T-cell (primary cell): ENCODE measurements at places on chromosomes 2 and 18. TPM values are rescaled to one million over a fixed set of nuclear protein-coding genes. Genes with fewer than 3 reads are reported as not detected.

GRCh38 chr18:42914476-42914875 is 201.0 kb downstream of the RIT2 start:
- no peak for DNase-seq

DNA sequence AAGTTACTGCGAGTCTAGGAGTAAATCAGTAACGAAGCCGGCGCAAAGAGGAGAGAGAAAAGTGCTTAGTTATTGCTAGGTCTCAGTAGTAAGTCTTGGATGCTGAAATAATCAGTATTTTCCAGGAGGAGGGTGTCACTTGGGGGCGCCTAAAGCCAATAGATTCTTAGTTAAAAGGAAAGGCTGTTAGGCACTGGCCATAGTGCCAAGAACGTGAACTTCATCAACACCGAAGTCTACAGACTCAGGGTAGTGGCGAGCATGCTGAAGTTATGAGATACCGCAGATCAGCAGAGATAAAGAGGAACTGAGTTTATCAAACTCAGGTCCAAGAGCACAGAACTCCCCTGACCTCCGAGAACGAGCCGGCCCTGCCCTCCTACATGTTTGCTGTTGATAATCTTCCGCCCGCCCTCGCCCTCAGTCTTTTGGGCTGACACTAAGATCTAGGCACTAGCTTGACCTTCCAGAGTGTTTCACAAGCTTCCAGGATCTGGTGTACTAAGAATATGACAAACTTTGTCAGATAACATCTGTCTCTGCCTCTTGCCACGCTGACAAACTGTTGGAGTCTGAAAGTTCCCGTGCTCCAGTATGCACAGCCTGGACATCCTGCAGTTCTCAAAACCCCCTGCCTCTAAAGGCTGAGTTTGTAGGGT is 49.2 kb downstream of the CYB5A start:
- no peak for DNase-seq

DNA sequence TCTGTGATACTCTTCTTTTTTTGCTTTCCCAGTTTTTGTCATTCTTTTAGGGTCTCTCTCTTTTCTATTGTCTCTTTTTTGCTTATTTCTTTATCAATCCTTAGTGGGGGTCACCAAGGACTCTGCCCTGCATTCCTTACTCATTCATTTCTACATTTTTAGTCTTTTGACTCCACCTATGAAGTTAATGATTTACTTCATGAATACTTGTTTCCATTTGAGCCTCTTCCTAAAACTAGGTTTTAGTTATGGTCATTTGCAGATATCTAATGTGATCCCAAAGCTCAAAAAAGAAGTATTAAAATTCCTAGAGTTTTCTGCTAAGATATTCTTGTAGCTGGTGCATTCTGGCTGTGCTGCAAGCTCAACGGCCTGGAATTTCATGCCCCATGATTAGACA is 149.3 kb upstream of the AQP4 start:
- no peak for DNase-seq

Gene DES
- total RNA-seq = 0.98 TPM

Gene TNFAIP6
- not detected for total RNA-seq

DNA sequence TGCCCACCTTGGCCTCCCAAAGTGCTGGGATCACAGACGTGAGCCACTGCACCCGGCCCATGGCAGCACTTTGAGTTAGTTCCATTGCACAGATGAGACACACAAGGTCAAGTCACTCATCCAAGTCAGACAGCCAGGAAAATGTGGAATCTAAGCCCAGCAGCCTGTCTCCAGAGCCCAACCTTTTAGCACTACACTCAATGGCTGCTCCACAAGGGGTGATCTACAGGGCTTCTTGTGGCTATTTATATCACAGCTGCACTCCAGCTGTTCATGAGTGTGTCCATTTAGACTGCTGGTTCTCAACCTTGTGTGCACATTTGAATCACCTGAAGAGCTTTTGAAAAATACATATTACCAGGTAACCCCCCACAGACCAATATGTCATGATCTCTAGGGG is 72.9 kb upstream of the RPL31 start:
- no peak for DNase-seq

Gene TGFA
- 8.3 TPM for total RNA-seq

DNA sequence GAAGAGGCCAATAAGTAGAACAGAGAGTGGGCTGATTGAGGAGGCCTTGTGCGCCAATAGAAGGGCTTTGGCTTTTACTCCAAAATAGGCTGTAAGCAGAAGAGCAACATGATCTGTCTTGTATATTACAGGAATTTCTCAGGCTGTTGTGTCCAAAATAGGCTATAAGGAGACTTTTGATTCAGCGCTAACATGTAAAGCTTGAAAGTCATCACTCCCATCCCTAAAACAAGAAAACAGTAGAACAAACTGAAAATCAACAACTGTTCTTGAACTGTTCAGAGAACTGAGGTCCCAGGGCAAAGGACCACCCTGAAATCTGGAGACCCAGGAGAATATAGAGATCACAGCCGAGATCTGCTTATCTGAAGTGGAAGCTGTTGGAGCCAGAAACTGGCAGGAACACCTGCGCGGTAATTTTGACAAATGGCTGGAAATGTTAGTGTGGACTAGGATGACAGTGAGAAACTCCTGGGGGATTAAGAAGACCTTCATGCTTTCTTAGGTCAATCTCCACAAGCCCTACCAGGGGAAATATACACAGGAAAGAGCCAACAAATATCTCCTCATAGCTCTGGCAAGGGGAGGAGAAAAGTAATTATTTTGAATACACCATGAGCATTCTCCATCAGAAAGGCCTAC is 258.6 kb downstream of the RBM43 start:
- no peak for DNase-seq

GRCh38 chr2:223995569-223995968 is 38.3 kb downstream of the MRPL44 start:
- DNase-seq = no peak

GRCh38 chr2:209788925-209789324 is 17.3 kb downstream of the UNC80 start:
- no peak for DNase-seq

GRCh38 chr18:54926593-54927325 is 32.5 kb downstream of the CCDC68 start:
- no peak for DNase-seq

Gene RNF144A
- total RNA-seq = 85.7 TPM

Gene TFCP2L1
- 0.70 TPM for total RNA-seq

DNA sequence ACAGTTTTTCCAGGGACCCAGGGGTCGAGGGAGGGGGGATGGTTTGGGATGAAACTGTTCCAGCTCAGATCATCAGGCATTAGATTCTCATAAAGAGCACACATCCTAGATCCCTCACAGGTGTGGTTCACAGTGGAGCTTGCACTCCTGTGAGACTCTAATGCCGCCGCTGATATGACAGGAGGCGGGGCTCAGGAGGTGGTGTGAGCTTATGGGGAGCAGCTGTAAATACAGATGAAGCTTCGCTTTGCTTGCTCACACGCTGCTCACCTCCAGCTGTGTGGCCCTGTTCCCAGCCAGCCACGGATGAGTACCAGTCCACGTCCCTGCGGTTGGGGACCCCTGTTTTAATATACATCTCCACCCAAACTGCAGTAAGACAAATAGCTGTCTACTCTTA is 204.2 kb downstream of the AGAP1 start:
- no peak for DNase-seq

GRCh38 chr18:2985628-2986027 is 27.3 kb downstream of the LPIN2 start:
- no peak for DNase-seq

DNA sequence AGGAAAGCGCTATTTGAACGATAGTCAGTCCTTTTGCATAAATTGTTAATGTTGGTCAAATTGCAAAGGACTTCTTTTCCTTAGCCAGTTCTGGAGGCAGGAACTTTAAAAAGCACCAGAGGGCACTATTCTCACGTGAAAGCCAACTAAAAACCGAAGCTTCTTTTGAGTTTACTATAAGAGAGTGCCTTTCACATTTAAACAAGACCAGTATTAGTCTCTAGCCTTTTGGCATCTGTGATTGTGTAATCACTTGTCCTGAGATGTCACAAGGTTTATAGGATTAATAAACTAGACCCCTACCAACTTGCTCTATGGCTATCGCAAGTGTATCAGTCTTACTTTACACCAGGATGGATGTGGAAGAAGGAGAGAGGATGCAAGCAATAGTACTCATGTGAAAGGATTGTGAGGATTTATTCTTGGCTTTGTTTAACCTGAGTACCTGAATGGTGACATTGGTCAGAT is 14.4 kb upstream of the STAT4 start:
- DNase-seq = no peak

Gene CD28
- 151 TPM for total RNA-seq

DNA sequence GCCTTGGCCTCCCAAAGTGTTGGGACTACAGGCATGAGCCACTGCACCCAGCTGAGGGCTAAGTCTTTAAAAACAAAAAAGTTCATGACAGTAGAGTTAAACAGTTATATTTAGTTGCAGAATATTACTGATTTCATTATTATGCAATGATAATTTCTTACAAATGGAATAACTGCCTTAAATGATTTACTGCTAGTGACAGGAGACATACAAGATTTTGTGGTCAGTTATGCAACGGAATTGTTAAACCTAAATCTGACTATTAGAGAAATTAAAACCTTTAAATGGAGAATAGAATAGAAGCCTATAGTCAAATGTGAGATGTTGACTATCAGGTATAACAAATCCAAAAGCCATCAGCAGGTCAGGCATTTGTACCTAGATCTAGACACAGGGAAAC is 10.3 kb upstream of the DNAJC10 start:
- DNase-seq = no peak

- no peak for DNase-seq
These were observed 8.1 kb downstream of the ACKR3 start for GRCh38 chr2:236577481-236578410.

DNA sequence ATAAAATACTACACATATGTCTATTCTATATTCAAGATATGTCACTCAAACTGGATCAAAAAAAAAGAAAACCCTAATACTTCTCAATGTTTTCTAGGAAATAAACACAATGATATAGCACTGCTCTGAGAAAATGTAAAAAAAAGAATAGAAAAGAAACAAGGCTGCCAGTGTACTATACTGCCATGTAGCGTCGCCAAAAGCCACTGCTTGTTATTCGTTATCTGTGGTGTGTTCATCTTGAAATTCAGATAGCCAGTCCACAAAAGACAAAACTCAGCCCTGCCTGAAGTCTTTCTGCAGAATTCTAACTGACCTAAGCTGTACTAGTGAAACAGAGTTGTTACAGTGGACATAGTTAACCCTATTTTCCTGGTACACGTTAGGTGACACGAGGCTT is 12.2 kb upstream of the YPEL5 start:
- no peak for DNase-seq

Gene MSH6
- 32.6 TPM for total RNA-seq

DNA sequence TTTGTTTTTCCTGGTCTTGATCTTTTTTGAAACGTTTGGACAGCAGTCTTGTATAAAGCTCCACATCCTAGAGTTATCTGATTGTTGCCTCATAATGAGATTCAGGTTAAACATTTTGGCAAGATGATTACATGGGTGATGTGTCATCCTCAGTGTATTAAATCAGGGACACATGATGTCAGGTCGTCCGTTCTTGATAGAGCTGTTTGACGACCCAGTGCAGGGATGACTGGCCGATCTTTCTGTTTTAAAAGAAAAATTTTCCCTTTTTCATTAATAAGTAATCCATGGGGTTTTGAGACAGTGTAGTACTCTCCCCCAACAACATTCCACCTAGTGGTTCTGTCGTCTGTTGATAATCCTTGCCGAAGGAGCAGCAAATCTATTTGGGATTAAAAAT is 44.5 kb upstream of the SERPINB2 start:
- DNase-seq = no peak

DNA sequence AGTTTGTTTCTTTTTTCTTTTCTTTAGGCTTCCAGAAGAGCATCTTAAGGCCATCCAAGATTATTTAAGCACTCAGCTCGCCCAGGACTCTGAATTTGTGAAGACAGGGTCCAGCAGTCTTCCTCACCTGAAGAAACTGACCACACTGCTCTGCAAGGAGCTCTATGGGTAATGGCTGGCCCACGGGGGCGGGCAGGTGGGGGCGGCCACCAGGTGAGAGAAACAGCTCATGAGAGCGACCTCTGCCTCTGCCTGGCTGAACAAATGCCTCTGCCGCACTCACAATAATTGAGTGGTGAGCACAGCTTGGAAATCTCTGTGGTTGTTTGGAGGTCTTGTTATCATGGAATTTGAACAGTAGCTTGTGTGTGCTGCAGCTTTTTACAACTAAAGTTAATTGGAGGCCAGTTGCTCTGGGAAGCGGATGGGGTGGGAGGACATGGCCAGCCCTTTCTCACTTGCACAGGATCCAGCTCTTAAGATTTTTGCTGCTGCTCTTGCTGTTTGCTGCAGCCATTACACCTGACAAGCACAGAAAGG is 70.4 kb downstream of the INPP5D start:
- no peak for DNase-seq

Gene SPATA3
- not detected for total RNA-seq

DNA sequence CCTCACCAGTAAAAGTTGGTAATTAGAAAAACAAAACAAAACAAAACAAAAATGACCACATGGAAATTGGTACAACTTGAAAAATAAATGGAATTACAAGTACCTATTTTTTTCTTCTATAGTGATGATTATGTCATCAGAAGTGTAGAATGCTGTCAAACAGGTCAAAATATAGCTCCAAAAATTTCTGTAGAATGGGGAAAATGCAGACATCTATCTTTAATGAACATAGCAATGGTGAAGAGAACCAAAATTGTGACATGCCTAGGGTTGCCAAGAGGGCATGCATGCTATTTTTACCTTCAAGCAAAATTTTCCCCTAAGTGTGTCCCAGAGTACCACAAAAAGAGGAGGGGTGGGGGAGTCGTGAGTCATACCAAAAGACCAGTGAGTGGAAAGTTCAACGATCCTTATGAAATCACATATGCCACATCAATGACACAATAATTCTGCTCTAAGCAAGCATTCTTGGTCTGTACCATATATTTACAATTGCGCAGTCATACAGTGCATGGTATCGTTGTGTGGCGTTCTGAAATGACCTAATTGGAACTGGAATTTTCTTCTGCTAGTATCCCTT is 1436.4 kb downstream of the SUCLG1 start:
- no peak for DNase-seq
